Activated CD8-positive, alpha-beta memory T cell treated with anti-CD3 and anti-CD28 coated beads for 4 hours (primary cell): ENCODE measurements at places on chromosomes 6 and 20.

GRCh38 chr6:137013031-137013430, 31.7 kb downstream of the IL20RA start:
- no peak for DNase-seq

GRCh38 chr6:35377002-35377401, 34.6 kb downstream of the PPARD start:
- DNase-seq = no peak

DNA sequence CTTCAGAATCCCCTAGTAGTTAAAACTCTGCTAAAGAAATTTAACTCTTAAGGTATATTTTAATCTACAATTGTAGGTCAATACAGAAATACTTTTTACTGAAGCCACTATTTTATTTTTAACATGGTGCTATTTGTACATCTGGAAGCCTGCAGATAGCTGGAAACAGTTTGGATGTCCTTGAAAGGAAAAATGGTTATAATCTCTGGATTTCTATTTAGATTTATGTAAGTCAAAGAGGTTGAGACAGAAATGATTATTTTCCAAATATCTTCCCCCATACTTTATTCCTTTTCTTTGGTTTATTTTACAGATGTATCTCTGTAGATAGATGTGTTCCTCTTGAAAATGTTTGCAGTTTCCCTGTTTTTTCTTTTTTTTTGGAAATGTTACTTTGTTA, 1002.2 kb downstream of the KIF16B start:
- no peak for DNase-seq

DNA sequence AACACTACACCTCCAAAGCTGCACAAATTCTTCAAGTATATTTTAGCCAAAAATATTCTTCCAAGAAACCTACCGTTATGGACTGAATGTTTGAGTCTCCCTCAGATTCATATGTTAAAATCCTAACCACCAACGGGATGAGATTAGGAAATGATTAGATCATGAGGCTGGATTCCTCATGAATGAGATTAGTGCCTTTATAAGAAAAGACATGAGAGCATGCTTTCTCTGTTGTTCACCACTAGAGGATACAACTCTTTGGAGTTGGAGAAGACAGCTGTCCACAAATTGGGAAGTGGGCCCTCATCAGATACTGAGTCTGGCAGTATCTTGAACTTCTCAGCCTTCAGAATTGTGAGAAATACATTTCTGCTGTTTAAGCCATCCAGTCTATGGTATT, 7.1 kb upstream of the SLC17A4 start:
- no peak for DNase-seq

DNA sequence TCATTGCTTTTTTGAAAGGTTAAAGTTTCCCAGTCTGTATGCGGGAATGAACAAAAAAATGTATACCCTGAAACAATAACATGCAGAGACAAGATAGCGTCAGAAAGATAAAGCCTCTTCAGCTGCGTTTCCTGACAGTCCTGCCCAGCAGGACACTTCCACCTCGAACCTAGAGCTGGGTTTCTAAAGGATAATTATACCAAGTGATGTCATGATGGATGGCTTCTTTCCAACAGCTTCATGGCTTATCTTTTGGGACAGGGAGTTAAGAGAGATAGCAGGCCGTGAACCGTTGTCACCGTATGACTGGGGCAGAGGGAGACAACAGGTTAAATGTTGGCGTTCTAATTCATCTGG, 267.6 kb upstream of the SGK1 start:
- DNase-seq = no peak

- DNase-seq = no peak
Measured at GRCh38 chr6:151675746-151676459, 131.6 kb upstream of the ESR1 start.

- DNase-seq = no peak
Measured at GRCh38 chr6:2529211-2529719, 221.5 kb downstream of the MYLK4 start.

- DNase-seq = no peak
Measured at GRCh38 chr20:61668065-61668650, 397.5 kb downstream of the TAF4 start.

- no peak for DNase-seq
Measured at GRCh38 chr6:47897247-47897646, 115.4 kb downstream of the OPN5 start.

GRCh38 chr6:135622081-135622480, 124.5 kb upstream of the AHI1 start:
- DNase-seq = no peak

DNA sequence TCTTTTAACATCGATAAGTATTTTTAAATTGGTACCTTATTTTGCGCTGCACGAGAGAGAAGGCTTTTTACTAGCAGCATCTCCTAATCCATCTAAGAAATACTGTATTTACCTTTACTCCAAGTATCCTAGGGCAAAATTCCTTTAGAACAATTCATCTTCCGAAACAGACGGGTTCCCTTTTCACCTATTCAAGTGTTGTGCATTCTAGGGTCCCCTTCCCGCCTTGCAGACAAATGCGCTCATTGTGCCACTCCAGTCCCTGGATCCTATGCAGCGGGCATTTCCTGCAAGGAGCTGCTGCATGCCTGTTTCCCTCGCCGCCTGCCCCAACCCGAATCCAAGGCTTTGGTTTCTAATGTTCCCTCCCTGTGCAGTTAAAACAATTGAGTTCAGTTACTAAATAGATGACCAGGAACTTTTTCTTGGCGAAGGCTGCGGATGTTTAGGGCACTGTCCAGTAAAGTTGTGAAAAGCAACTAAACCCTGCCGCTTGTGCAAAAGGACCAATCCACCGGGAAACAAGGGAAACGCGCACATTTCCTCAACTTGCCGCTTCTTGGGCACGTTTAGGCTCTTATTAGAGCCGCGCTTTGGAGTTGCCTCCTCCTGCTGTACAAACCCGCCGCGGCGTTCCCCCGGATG, 556 bp upstream of the SCAF8 start:
- peak; percentile 9 for DNase-seq

DNA sequence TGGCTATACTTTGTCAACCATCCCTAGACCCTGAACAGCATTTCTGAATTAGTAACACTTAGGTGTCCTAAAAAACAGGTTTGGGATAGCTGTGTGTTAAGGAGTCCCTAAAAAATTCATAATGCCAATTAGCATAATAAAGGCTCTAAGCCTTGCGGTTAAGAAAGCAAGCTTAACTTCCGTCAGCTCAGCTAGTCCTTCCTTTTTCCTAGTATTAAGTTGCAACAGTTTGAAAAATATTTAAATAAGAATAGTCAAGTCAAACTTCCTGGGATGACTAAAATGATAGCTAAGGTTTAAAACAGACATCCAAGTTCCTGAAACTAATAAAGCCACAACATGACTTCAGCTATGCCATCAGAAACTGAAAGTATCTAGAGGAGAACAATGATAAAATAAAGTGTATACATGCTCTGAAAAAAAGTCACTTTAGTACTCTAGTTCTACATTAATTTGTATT, 3.5 kb downstream of the AKIRIN2 start:
- no peak for DNase-seq

- no peak for DNase-seq
Measured at GRCh38 chr6:112429226-112429625, 82.1 kb downstream of the RFPL4B start.
